Dorsolateral prefrontal cortex (tissue), 122 donors: ENCODE measurements at places on chromosomes 5 and 9.

- DNase-seq = no peak
These were observed 91.1 kb downstream of the PRDM6 start for GRCh38 chr5:123180178-123180577.

DNA sequence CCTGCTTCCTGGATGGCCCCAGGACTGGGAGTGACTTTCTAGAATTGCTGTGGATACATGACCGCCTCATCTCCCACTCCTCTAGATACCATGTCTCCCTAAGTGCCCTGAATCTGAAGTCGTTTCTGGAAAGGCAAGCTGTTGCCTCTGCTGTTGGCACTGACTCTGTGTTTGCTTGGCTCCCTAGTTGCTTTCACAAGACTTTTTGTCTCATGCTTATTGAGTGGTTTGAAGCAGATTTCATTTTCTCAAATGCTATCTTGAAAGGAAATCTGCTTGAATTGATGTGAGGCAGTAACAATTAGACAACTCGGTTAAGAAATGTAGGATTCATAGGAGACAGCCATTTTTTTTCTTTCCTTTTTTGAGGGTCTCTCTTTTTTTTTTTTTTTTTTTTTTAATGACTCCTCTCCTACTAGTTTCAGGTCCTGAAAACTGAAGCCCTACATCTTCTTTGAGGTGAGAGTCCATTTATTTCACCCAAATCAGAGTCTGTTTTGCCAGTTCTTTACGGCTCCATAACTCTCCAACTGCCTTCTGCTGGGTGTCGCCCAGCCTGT, 65.9 kb downstream of the PRDM6 start:
- no peak for DNase-seq

- DNase-seq = no peak
These were observed 131.6 kb upstream of the OSMR start for GRCh38 chr5:38714240-38714639.

- no peak for DNase-seq
These were observed 416.5 kb upstream of the TLE4 start for GRCh38 chr9:79155308-79155707.

DNA sequence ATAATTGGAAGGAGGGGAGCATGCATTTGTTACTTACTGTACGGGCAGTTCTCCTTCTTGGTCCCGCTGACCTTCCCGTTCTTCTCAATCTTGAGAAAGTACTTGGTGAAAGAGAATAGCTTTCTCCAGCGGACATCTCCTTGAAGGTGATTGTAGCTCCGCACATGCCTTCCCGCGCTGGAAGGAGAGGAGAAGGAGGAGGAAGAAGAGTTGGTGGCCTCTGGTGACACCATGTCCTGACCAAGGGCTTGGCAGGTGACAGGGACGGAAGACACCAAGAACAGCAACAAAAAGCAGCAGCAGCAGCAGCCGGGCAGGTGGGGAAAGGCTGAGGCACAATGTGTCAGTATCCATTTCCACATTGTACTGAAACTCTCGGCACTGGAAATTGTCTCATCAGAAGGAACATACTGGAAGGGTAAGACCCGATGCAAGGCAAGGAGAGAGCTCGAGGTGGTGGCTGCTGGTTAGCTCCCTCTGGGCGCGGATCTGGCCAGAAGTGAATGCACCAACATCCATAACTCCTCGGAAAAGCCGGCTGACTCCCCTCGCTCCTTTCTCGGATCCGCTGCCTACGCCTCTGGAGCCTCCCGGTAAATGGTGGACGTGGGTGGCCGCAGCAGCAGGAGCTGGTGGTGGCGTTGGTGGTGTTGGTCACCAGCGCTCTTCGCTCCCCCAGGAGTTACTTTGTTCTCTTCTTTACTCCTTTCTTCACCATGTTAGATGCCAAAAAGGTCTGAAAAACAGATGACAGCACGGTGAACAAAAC, 715 bp downstream of the FGF10 start:
- DNase-seq = no peak

DNA sequence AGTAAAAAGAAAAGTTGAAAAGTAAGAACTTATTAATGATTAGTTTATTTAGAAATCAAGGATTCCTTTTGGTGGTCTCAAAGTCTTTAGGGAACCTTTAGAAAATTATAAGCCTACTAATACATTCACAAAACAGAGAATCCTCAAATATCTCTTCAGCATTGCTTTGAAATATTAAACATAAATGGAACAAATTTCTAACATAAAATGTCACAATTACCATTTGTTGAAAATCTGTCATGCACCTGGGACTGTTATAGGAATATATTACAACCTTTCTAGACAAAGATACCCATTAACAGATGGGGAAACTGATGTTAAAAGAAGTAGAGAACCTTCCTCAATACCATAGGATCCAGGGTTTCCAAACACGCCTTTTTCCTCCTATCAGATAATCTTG, 83.2 kb downstream of the LHFPL2 start:
- DNase-seq = no peak

DNA sequence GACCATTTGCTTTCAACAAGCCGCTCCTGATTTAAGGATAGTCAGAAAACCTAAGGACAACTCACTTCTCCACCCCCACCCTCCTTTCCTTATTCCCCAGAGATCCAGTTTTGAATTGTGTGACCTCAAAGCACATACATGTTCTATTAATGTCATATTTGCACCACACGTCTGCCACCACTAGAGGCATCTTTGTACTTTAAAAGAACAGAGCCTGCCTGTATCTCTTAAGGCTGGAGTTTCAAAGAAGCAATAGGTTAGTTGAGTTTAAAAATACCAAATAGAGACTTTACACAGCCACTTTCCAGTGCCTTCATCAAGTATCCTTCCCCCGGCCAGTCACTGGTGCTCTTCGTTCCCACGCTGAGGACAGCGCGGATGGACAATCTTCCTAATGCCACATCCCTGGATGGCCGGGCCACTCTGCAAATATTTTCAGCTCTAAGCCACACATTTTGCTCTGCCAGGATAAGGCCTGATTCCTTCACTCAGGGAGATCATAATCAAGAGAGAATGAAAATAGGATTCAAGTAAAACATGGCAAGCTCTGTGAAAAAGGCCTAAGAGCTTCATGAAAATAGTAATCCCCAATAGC, 146.3 kb downstream of the SNCAIP start:
- DNase-seq = no peak

DNA sequence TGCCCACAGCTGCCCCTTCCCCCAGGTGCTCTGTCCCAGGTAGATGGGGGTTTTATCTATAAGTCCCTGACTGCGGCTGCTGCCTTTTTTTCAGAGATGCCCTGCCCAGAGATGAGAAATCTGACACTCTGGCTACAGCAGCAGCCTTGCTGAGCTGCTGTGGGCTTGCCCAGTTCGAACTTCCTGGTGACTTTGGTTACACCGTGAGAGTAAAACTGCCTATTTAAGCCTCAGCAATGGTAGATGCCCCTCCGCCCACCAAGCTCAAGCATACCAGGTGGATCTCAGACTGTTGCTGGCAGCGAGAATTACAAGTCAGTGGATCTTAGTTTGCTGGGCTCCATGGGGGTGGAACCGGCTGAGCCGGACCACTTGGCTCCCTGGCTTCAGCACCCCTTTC, 56.8 kb downstream of the MINAR2 start:
- no peak for DNase-seq

DNA sequence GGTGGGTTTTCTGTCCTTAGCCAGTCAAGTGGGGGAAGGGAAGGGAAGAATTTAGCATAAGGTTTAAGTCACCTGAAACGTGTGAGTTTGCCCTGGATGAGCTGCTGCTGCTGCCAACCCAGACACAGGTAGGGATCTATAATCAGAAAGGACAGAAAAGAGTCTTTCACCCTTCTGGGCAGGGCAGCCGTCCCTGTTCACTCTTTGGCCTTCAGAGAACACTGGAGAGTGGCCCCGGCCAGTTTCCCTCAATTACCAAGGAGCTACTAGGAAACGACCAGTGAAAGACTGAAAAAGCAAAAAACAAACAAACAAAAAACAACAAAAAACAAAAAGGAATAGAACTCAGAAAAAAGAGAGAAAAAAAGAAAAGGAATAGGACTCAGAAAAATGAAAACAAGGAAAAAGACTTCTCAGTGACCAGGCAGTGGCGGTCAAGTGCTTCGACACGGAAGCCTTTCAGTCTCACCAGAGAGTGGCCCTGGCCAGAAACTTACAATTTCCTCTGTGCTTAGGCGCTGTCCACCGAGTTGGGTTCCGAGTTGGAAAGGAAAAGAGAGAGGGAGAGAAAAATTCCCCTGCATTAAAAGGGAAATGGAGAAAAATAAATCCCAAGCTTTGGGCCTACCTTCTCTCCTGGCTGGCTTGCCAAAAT, 2.5 kb upstream of the GM2A start:
- no peak for DNase-seq

GRCh38 chr9:24333629-24334028, 212.1 kb downstream of the IZUMO3 start:
- no peak for DNase-seq

- DNase-seq = no peak
These were observed 845.3 kb upstream of the PTPRD start for GRCh38 chr9:11457825-11458790.

DNA sequence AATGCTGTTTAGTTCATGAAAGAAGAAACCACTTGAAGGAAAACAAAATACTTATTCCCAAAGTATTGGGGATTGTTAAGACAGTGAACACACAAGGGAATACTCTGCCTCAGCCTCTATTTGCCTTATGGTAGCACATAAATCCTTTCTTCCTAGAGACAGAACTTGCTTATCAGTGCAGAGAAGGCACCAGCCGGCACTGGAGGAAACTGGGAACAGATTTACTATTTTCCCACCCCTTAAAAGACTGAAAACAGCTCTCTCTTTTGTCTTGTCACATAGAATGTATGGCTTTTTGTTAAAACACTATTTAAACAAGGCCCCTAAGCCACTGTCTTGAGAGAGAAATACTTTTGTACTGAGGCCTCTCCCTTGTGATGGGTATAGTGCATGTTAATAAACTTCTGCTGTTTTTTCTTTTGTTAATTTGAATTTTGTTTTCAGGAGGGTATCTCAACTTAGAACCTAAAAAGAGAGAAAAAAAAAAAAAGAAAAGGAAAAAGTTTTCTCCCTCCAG, 40.7 kb upstream of the EDIL3 start:
- DNase-seq = no peak

DNA sequence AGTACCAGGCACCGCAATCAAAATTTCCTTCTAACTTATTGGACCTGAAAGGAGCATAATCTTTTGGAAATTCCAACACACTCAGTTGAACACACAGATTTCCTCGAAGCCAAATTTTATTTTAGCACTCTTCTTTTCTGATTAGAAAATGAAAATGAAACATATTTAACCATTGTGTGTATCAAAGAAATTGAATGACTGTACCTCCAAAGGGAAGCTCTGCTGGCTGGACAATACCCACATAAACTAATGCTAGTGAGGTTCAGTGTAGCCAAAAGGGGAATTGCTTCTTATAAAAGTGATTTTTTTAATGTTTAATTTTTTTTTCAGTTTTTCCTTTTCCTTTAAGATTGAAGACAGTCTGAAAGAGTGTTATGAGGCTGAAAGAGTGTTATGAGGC, 239.6 kb upstream of the NREP start:
- DNase-seq = no peak

DNA sequence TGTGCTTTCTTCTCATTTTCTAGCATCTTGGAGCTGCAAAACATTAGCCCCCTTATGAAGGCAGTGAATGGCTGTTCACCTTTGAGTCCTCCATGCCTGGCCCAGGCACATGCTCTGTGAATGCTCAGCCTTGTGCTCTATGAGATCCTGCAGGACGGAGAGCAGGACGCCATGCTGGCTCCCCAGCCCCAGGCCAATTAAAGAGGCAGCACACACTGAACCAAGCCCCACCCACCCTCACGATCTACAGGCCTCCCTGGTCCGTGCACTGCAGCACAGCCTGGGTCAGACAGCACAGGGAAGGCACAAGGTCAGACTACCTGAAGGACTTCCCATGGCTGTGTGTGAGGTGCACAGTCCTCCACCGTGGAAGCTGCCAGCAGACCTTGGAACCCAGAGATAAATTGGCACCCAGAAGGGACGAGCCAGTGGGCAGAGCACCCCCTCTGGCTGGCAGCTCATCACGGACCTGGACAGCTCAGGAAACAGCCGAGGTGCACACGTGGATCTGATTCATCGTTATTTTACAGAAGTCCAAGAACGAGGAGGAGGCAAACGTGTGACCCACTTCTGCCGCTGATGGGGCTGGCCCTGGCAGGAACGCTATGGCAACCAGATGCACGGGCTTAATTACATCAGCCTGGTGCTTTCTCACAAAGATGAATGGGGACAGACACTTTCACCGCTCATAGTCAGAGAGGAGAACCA, 59.5 kb downstream of the OLFM1 start:
- peak; percentile 78 for DNase-seq

- peak; percentile 31 for DNase-seq
These were observed 485.6 kb downstream of the ZSWIM6 start for GRCh38 chr5:61817472-61818326.

- DNase-seq = no peak
These were observed 145.3 kb downstream of the PLK2 start for GRCh38 chr5:58314356-58315210.

- no peak for DNase-seq
These were observed 29.5 kb downstream of the TTC39B start for GRCh38 chr9:15277400-15278090.

DNA sequence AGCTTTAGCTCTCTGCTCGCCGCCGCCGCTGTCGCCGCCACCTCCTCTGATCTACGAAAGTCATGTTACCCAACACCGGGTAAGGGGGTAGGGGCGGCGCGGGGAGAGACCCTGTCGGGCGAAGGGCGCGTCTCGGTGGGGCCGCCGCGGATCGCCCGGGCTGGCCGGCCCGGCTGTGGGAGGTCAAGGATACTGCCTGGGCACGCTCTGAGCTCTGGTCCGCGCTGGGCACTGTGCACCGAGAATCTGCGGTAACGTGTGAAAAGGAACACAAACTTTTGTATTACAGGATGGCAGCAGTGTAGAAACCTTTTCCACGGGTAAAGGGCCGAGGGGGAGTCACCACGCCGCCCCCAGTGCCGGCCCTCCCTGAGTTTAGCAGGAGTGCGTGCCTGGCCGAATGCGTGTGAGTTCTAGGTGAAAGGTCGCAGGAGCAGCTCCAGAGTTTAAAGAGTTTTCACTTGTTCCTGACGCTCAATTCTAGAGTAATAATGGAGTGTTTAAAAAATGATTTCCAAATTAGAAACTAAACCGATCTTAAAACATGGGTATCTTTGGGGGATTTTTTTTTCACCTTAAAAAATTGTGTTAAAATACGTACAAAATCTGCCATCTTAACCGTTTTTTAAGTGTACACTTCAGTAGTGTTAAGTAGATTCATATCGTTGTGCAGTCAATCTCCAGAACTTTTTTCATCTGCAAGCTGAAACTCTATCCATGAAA, at the start of gene HSDL2:
Gene HSDL2, plus strand, starts transcription at position 7 of the 723 bp plus-strand sequence. Its CDS starts 56 bp downstream, at position 63.
- DNase-seq = no peak
